AG09309 (cell line): ENCODE measurements at places on chromosomes 1 and 21.

DNA sequence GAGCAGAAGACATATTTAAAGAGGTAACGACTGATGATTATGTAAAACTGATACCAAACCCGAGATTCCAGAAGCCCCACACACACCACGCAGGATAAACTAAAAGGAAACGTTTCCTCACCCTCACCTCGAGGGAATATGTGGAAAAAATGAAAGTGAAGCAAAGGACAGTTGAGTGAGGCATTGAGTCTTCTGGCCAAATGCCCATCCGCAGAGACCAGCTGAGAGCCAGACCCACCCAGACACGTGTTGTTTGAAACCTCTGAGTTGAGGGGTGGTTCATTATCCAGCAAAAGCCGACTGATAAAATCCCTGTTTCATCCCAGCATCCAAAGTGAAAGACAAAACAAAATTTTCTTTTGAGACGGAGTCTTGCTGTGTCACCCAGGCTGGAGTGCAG, 29.6 kb upstream of the PCBP3 start:
- DNase-seq = no peak

DNA sequence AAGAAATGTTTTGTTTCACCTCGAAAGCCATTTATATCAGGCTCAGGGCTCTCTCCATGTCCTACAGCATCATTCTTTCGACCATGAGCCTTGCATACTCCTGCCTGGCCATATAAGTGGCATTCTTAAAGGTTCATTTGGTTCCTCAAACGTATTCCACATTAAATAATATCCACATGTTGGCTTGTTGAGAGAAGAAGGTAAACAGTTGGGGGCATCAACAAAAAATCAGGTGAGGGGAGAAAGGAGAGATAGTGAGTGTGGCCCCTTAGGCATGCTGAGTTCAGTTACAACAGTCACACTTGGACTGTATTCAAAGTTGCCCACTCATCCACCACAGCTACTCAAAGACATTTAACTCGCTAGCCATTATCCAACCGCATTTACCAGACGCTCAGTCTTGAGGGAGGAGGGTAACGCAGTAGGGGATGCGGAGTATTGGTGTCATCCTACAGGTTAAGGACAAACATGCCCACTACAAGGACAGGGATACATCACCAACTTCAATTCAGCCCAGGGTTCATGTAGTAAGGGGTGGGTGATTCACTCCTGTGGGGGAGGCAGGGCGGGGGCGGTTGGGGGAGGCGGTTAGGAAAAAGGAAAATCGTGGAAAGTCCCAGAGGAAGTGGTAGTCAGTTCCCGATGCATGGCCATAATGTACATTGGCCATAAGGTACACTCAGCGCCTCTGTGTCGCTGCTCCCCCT, 1.4 kb downstream of the ZNF697 start:
- DNase-seq = peak; percentile 41

- no peak for DNase-seq
These were observed 11.1 kb downstream of the PRR9 start for GRCh38 chr1:153228491-153228890.

- no peak for DNase-seq
These were observed 49.8 kb upstream of the KANK4 start for GRCh38 chr1:62368989-62369388.

DNA sequence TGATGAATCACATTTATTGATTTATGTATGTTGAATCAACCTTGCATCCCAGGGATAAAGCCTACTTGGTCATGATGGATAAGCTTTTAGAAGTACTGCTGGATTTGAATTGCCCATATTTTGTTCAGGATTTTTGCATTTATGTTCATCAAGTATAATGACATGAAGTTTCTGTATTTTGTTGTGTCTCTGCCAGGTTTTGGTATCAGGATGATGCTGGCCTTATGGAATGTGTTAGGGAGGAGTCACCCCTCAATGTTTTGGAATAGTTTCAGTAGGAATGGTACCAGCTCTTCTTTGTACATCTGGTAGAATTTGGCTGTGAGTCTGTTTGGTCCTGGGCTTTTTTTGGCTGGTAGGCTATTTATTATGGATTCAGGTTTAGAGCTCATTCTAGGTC, 1643.1 kb upstream of the B3GALT2 start:
- DNase-seq = no peak

DNA sequence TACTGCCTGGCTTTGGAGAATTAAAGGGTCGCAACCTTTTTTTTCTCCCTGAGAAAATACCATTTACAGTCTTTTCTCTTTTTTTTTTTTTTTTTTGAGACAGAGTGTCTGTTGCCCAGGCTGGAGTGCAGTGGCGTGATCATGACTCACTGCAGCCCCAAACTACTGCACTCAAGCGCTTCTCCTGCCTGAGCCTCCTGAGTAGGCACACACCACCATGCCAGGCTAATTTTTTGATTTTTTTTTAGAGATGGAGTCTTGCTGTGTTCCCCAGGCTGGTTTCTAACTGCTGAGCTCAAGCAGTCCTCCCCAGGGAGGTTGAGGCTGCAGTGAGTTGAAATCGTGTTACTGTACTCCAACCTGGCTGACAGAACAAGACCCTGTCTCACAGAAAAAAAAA, 24.6 kb downstream of the UBE4B start:
- DNase-seq = no peak
